CD4-positive, CD25-positive, alpha-beta regulatory T cell (primary cell): ENCODE measurements at places on chromosomes 5 and 9. TPM values are rescaled to one million over a fixed set of nuclear protein-coding genes. Genes with fewer than 3 reads are reported as not detected.

Gene POU5F2
- 4.2 TPM for total RNA-seq

GRCh38 chr9:78559449-78559885, 262.5 kb downstream of the PSAT1 start:
- no peaks in the 10 kb centered on the region for H3K27me3 ChIP-seq
- H3K4me3 ChIP-seq, result no peak overlapping the region
- H3K36me3 ChIP-seq, result no peaks in the 10 kb centered on the region

- no peaks in the 10 kb centered on the region for H3K36me3 ChIP-seq
- H3K4me3 ChIP-seq, result no peak overlapping the region
- H3K4me1 ChIP-seq, result no peaks in the 10 kb centered on the region
- H3K27ac ChIP-seq, result no peak overlapping the region
- no peak for DNase-seq
Measured at GRCh38 chr5:77339337-77339890, 128.9 kb downstream of the PDE8B start.

GRCh38 chr5:92741906-92742305, 839.1 kb downstream of the NR2F1-AS1 start:
- no peaks in the 10 kb centered on the region for H3K4me1 ChIP-seq
- no peaks in the 10 kb centered on the region for H3K27me3 ChIP-seq

Gene TMOD1
- 3.7 TPM for total RNA-seq

DNA sequence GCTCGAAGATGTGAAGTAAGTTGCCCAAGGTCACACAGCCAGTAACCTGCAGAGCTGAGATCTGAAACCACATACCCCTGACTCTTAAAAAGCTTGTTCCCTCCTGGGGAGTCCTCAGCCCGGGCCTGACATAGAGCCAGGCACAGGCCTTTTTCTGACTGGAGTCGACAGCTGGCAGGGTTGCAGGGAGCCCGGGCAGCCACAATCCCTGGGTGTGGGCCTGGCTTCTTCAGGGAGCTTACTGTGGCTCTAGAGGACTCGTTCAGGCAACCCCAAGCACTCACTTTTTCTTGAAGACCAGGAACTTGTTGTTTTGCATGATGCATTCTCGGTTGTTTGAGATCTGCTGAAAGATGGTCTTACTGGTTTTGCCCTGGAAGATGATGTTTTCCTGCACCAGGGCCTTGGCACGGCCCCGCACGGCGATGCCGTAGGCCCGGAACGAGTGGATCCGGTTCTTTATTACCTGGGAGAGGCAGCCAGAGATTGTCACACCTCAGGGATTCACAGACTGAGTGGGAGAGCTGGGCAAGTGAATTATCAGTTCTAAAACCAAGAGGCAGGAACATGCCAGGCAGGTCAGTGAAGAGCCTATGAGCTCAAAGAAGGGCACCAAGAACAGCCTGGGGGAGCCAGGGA, 30.0 kb downstream of the POLR1E start:
- no peaks in the 10 kb centered on the region for H3K4me1 ChIP-seq
- no peaks in the 10 kb centered on the region for H3K36me3 ChIP-seq
- no peak for DNase-seq
- no peaks in the 10 kb centered on the region for H3K27me3 ChIP-seq
- no peak overlapping the region for H3K4me3 ChIP-seq
- H3K27ac ChIP-seq, result no peak overlapping the region

GRCh38 chr9:18791074-18791473, 241.9 kb downstream of the SAXO1 start:
- H3K36me3 ChIP-seq, result no peaks in the 10 kb centered on the region
- H3K27me3 ChIP-seq, result no peaks in the 10 kb centered on the region
- no peak overlapping the region for H3K4me3 ChIP-seq
- H3K4me1 ChIP-seq, result no peaks in the 10 kb centered on the region
